AML-193 (cell line): ENCODE measurements at places on chromosomes 11 and 22.

- DNase-seq = no peak
Observed at GRCh38 chr11:68704887-68705286, 20.5 kb downstream of the GAL start.

- no peak for DNase-seq
Observed at GRCh38 chr22:36208914-36209313, 7.3 kb upstream of the APOL4 start.

GRCh38 chr22:50169774-50170341 lies 673 bp upstream of the PANX2 start:
- DNase-seq = no peak

DNA sequence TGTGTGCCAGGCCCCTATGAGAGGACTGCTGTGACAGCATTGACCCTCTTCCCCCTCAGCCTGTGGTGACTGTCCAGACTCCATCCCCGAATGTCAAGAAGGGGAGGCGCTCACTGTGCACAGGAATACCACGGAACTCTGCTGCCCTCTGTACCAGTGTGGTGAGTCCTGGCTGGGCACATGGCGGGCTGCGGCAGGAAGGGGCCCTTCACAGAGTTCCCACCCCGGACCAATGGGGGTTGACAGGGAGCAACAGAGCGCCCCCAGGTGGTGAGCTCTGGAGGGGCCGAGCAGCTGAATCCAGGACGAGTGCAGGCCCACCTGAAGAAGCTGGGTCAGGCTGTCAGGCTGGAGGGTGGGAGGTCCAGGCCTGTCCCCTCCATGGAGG lies 83.8 kb upstream of the MYOD1 start:
- DNase-seq = no peak

GRCh38 chr11:74397501-74398243 lies 561 bp downstream of the PGM2L1 start:
- peak; percentile 72 for DNase-seq

DNA sequence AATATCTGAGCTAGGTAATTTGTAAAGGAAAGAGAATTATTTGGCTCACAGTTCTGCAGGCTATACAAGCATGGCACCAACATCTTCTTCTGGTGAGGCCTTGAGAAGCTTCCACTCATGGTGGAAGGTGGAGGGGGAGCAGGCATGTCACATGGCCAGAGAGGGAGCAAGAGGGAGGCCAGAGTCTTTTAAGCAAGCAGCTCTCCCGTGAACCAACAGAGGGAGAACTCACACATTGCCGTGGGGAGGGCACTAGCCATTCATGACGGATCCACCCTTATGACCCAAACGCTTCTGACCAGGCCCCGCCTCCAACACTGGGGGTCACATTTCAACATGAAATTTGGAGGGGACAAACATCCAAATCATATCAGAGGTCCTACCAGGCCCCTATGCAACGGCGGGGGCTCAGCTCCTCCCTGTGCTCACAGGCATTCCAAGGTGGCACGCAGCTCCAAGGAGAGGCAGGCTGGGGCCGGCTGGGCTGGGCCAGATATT lies 4.6 kb downstream of the C11orf96 start:
- DNase-seq = no peak
